ENCODE measurements at places on chromosomes 6 and 20. TPM values are rescaled to one million over a fixed set of nuclear protein-coding genes. Genes with fewer than 3 reads are reported as not detected.

ARHGAP18 gene
- total RNA-seq: 54.4 TPM

BANF2 gene
- total RNA-seq: not detected

AGER gene
- 1.8 TPM for total RNA-seq

C20orf204 gene
- total RNA-seq: 0.41 TPM

DNA sequence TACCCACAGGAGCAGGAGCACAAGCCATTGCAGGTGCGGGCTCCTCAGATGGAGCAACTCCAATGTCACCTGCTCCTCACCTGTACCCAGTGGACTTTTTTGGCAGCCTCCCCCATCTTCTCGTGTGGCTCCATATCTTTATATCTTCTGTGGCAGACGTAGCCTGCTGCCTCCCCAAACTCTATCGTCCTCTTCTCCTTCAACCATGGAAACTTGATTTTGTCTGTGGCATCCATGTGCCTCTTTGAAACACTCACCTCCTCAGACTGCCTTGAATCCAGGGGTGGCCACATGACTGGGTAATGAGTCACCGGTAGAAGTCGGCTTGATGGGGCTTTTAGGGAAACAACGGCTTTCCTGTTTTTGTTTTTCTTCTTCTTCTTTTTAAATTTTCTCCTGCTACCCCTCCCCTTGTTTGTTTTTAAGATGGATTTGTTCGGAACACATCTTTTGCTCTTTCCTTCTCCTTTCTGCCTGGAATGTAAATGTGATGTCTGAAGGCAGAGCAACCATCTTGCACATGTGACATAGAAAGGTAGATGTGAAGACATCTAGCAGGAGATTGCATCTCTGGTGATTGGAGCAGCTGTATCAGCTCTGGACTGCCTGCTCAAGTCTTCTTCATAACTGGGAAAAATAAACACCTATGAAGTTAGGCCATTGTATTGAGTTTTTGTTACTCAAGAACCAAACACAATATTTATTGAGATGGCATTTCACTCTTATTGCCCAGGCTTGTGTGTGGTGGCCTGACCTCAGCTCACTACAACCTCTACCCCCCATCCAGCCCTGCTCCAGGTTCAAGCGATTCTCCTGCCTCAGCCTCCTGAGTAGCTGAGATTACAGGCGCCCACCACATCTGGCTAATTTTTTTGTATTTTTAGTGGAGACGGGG is 69.9 kb upstream of the DDR1 start:
- H3K27ac ChIP-seq: no peak overlapping the region
- H3K4me3 ChIP-seq: no peak overlapping the region
- H3K4me1 ChIP-seq: peaks cover 11% of the 10 kb centered on the region
- peak; percentile 78 for DNase-seq

- H3K27ac ChIP-seq: peak overlapping the region; percentile 88
- H3K4me1 ChIP-seq: peaks cover 6% of the 10 kb centered on the region
These were observed 557 bp upstream of the DHX35 start for GRCh38 chr20:38961530-38962043.

DNA sequence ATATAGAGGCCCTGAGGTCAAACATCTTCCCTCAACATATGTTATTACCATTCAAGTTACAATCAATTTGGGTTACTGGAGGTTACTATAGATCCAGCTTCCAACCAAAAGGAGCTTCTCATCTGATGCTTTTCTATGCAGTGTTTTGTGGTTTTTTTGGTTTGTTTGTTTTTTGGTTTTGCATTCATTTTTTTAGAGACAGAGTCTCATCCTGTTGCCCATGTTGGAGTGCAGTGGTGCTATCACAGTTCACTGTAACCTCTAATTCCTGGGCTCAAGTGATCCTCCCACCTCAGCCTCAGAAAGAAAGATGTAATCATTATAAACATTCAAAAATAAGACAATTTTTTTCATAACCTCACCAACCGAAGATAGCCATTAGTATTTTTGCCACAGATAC is 124.4 kb upstream of the JARID2 start:
- H3K27me3 ChIP-seq: no peaks in the 10 kb centered on the region
- DNase-seq: no peak
- no peak overlapping the region for H3K4me3 ChIP-seq
- H3K36me3 ChIP-seq: no peaks in the 10 kb centered on the region

DNA sequence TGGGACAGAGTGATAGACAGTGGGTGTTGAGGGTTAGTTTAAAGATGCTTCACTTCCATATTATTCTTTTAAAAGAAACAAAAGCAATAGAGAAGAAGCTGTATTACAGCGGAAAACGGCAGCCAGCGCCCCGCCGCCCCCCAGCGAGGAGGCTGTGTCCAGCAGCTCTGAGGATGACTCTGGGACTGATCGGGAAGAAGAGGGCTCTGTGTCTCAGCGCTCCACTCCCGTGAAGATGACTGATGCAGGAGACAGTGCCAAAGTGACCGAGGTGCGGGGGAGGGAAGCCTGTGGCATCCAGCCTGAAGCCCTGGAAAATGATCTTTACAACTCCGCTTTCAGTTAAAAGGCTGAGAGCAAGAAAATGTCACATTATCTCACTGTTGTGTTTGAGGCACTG is 100.2 kb downstream of the FIG4 start:
- no peaks in the 10 kb centered on the region for H3K4me1 ChIP-seq
- no peak overlapping the region for H3K4me3 ChIP-seq
- no peak overlapping the region for H3K27ac ChIP-seq
- no peak for DNase-seq
- H3K27me3 ChIP-seq: no peaks in the 10 kb centered on the region

GRCh38 chr6:37784585-37784967 is 35.0 kb upstream of the ZFAND3 start:
- H3K4me3 ChIP-seq: no peak overlapping the region
- H3K4me1 ChIP-seq: no peaks in the 10 kb centered on the region
- peak overlapping the region; percentile 26 for H3K27ac ChIP-seq

DNA sequence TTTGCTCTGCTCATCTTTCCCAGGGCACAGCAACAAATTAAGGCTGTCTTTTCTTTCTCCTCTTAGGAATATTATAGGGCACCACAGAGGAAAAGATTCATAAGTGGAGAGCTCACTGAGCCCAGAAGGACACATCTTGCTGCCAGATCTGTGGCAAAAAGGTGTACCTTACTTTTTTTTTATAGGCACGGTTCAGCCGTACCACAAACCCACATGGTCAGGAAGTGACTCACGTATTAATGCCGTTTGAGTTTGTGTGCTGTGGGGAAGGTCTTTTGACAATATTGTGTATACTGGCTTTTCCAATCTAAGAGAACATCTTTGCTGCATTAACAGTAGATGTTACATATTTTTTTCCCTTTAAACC is 28.4 kb downstream of the PAQR8 start:
- H3K36me3 ChIP-seq: no peaks in the 10 kb centered on the region
- no peaks in the 10 kb centered on the region for H3K27me3 ChIP-seq
- H3K27ac ChIP-seq: peak overlapping the region; percentile 49
- peaks cover 18% of the 10 kb centered on the region for H3K4me1 ChIP-seq
- DNase-seq: no peak
- no peak overlapping the region for H3K4me3 ChIP-seq

GRCh38 chr6:39865011-39865888 is 69.0 kb downstream of the MOCS1 start:
- no peak overlapping the region for H3K4me3 ChIP-seq
- no peak overlapping the region for H3K27ac ChIP-seq
- H3K4me1 ChIP-seq: no peaks in the 10 kb centered on the region
- peaks cover 43% of the 10 kb centered on the region for H3K36me3 ChIP-seq

DNA sequence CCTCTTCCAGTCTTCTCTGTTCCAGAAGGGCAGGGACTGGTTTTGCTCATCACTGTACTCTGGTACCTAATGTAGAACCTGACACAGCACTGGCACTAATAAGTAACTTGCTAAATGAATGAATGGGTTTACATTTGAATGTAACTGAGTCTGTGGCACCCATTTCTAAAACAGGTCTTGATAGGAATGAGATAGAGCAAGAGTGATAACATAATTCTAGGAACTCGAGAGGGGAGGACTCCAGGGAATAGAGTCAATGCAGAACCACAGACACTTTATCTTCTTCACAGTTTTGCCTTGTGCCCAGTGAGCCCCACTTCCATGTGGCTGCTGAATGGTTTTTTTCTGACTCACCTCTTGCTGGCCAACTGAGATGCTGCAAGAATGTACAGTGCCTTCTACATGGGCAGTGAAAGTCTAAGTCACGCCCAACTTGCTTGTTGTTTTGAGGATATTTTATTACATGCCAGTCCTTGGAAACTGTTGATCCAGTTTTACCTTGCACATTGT is 61.1 kb downstream of the TBC1D7 start:
- H3K4me3 ChIP-seq: no peak overlapping the region
- no peak for DNase-seq
- no peaks in the 10 kb centered on the region for H3K4me1 ChIP-seq
- H3K27ac ChIP-seq: no peak overlapping the region

GRCh38 chr6:111439171-111439570 is 43.8 kb downstream of the REV3L start:
- H3K27ac ChIP-seq: no peak overlapping the region
- H3K4me3 ChIP-seq: no peak overlapping the region
- no peaks in the 10 kb centered on the region for H3K27me3 ChIP-seq
- DNase-seq: no peak

- DNase-seq: no peak
- no peak overlapping the region for H3K4me3 ChIP-seq
- no peaks in the 10 kb centered on the region for H3K4me1 ChIP-seq
These were observed 174.0 kb downstream of the SYNE1 start for GRCh38 chr6:152463164-152463563.
